ENCODE measurements at places on chromosomes 12 and 14.

- no peak for DNase-seq
Observed at GRCh38 chr12:38431921-38432320, 115.3 kb downstream of the ALG10B start.

DNA sequence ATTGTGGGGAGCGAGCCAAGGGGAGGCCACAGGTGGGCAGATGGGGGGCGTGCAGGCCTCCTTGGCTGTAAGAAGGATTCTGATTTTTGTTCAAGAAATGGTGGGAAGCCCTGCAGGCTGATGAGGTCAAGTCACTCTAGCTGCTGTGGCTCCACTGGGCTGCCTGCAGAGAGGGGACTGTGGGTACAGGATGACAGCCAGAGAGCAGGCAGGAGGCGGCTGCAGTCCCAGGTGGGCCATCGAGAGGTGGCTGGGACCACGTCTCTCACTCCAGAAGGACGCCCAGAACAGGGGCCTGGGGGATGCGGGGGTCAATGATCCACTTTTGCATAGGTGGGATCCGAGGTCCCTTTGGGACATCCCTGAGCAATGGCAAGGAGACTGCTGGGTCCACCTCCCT is 9.1 kb downstream of the NCOR2 start:
- no peak for DNase-seq

- no peak for DNase-seq
Observed at GRCh38 chr12:95637471-95638155, 86.3 kb upstream of the USP44 start.

DNA sequence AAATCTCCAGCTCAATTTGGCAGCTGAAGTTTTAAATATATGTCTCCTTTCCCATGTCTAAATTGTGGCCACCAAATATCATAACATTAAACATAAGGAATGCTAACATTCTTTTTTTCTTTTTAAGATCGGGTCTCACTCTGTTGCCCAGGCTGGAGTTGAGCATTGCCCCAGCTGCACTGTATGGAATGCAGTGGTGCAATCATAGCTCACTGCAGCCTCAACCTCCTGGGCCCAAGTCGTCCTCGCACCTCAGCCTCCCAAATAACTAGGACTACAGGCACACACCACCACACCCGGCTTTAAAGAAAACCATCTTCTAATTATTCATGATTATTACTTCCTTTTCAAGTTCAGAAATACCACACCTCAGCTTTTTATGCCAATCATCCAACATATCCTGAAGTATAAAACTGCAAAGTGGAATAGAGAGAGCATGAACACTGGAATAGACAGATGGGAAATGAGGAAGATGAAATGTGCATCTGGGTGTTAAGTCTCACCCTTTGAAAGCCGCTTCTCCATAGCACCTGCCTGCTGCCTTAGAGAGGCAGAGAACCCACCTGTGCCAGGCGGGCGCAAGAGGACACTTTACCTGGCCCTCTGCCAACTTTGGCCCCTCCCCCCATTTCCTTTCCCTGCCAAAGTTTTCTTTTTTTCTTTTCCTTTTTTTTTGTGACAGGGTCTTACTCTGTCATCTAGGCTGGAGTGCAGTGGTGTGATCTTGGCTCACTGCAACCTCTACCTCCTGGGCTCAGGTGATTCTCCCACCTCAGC is 2.8 kb upstream of the EML1 start:
- no peak for DNase-seq

DNA sequence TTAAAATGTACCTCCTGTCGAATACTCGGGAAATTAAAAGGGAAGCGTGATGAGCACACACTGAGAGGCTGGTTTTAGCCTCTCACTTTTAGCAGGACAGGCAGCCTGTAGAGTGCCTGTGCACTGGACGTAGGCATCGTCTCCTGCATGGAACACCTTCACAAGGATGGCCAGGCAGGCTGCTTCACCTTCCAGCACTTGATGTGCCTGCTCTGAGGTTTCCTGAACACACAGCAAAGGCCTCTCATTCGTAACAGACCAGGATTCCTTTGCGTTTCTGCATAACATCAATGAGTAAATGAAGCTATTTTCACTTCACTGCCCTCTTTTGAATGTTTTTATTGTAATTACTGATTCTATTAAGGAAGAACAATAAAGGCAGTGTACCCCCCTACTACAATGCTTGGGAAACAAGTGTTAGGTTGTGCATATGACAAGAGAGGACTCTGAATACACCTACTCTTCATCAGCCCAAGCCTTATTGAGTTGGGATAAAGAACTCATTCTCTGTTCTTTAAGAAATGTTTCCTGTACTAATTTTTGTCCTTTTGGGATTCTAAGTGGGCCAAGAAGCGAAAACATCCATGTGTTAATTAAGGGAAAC is 1077.6 kb upstream of the FOXG1 start:
- DNase-seq = no peak

- no peak for DNase-seq
Observed at GRCh38 chr14:102969060-102969791, 46.8 kb downstream of the AMN start.

- no peak for DNase-seq
Observed at GRCh38 chr12:94141892-94142291, 6.5 kb upstream of the PLXNC1 start.

- no peak for DNase-seq
Observed at GRCh38 chr12:39499296-39499695, 56.4 kb upstream of the KIF21A start.

GRCh38 chr14:100711493-100711892 is 15.2 kb upstream of the DLK1 start:
- DNase-seq = no peak

- DNase-seq = no peak
Observed at GRCh38 chr14:68547305-68548193, 245.3 kb downstream of the ZFP36L1 start.

GRCh38 chr14:30521899-30522736 is 36.8 kb upstream of the G2E3 start:
- DNase-seq = no peak

GRCh38 chr14:95668235-95668772 is 17.9 kb upstream of the TCL1B start:
- DNase-seq = no peak

All from stimulated activated CD8-positive, alpha-beta memory T cell treated with anti-CD3 and anti-CD28 coated beads, Interleukin-12 subunit alpha, Interleukin-12 subunit beta, amount 100 ng/mL, for 1 hour (primary cell).